Activated CD4-positive, CD25-positive, alpha-beta regulatory T cell (primary cell): ENCODE measurements at places on chromosomes 6 and 20.

DNA sequence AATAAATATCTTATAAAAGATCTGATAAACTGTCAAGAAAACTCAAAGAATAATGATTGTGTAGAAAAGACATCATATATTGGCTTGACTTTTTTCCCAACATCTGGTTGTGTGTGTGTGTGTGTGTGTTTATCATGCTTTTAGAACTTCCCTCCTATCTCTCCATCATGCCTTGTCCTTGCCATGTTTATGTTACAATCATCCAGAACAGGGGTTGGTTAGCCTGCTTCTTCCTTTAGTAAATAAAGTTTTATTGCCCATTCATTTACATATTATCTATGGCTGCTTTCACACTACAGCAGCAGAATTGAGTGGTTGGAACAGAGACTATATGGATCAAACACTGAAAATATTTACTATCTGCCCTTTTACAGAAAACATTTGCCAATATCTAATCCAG lies 52.8 kb upstream of the RIPOR2 start:
- DNase-seq, result no peak

- no peak for DNase-seq
Observed at GRCh38 chr20:34426026-34426425, 63.0 kb downstream of the ITCH start.

- DNase-seq, result no peak
Observed at GRCh38 chr20:23212464-23212995, 126.4 kb upstream of the CD93 start.

- DNase-seq, result no peak
Observed at GRCh38 chr20:48143435-48144081, 358.3 kb upstream of the SULF2 start.

DNA sequence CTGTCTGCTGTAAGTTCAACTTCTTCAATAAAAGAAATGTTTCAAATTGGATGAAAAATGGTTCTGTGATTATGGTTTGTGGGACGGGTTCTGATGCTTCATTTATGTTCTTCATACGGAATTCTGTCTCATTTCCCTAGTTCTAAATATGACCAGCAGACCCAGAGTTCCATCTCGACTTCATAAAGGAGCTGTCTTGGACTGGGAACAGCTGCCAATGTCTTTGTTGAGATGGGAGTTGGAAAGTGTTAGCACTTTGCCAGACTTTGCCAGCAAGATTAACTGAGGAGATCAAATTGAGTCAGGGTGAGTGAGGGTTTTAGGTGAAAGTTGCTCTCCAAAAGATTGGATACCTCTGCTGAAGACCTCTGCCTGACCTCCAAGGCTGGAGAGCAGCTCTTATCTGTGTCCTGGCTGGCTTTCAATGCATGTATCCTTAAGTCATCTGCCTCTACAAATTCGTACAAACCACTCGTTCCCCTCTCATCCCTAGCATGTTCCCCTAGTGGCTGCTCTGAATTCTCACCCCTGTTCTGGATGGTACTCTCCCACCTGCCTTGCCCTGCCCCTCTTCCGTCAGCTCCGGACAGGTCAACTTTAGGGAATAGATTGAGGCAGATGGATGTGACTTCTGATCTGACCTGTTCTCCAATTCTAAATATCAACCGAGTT lies at the start of gene EFCAB8:
TSS of gene EFCAB8 (plus strand) at position 223 of the 672 bp plus-strand sequence. CDS start 4,870 bp downstream, outside the sequence.
- DNase-seq, result no peak

DNA sequence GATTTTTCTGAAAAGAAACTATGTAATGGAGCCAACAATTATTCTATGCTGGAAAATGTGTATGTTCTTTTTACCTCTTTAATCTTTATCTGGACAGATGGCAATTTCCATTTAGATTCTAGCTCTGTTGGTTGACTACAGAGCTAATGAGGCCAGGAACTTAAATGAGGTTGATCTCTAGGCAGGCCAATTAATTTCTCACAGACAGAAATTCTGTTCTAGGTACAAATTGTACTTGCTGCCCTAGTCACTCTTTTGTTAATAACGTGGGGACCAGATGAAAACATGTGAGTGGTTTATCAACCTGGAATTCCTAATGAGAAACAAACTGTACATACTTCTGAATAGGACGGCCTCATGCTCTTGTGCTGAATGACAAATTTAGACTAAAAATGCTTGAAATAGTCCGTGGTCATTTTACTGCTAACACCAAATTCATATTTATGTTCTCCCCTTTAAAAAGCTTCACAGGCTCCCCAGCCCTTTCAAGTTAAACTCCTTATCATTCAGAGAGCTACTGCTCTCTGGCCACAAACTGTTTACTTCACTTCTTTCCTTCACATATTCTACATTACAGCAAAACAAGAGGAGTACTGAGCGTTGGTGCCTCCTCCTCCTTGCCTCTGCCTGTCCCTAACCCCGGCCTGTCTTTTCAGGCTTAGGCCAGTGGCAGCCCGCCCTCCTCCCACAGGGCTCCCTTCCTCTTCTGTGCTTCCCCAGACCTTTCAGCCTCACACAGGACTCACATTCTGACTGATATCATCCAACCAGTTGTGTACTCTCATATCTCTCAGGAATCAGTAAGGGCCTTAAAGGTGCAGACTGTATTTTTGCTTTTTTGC lies 41.4 kb downstream of the DTNBP1 start:
- DNase-seq, result no peak

DNA sequence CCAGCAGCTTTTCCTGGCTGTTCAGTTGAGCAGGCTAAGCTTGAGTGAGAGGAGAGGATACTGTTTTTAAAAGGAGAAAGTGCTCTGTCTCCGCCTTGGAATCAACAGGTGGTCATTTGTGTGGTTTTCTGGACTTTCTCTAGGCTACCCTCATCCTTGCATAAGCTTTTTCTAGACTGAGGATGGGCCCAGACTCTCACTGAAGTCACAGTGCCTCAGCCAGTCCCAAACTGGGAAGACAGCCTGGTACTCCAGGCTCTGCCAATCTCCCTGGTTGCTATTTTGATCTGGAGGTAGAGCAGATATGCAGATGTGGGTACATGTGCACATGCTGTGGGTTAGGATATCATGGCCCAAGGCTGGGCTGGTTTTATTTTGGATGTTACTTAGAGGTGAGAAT lies 7.0 kb downstream of the SCUBE3 start:
- DNase-seq, result no peak
